ENCODE measurements at places on chromosomes 1 and 21.

- no peak for DNase-seq
- H3K4me3 ChIP-seq, result no peak overlapping the region
- no peaks in the 10 kb centered on the region for H3K36me3 ChIP-seq
- no peaks in the 10 kb centered on the region for H3K27me3 ChIP-seq
- no peaks in the 10 kb centered on the region for H3K4me1 ChIP-seq
Measured at GRCh38 chr21:30232011-30232410, 16.1 kb upstream of the CLDN8 start.

DNA sequence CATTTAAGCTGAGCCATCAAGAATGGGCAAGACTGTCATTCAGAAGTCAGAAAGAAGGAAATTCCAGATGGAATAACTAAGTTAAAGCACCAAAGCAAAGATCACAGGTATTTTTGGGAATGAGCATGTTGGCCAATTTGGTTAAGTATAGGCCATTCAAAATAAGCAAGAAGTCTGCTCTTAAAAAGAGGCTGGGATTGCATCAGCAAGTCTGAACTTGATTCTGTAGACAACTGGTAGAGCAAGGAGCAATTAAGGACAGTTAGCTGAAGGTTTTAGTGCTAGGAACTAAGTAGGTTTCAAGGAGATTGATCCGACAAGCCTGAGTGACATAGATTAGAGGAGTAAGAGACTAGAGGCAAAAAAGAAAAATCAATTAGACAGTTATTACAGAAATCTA lies 8.4 kb downstream of the ANKRD45 start:
- DNase-seq, result no peak
- no peak overlapping the region for H3K27ac ChIP-seq
- no peaks in the 10 kb centered on the region for H3K4me1 ChIP-seq
- no peaks in the 10 kb centered on the region for H3K27me3 ChIP-seq
- no peaks in the 10 kb centered on the region for H3K36me3 ChIP-seq

DNA sequence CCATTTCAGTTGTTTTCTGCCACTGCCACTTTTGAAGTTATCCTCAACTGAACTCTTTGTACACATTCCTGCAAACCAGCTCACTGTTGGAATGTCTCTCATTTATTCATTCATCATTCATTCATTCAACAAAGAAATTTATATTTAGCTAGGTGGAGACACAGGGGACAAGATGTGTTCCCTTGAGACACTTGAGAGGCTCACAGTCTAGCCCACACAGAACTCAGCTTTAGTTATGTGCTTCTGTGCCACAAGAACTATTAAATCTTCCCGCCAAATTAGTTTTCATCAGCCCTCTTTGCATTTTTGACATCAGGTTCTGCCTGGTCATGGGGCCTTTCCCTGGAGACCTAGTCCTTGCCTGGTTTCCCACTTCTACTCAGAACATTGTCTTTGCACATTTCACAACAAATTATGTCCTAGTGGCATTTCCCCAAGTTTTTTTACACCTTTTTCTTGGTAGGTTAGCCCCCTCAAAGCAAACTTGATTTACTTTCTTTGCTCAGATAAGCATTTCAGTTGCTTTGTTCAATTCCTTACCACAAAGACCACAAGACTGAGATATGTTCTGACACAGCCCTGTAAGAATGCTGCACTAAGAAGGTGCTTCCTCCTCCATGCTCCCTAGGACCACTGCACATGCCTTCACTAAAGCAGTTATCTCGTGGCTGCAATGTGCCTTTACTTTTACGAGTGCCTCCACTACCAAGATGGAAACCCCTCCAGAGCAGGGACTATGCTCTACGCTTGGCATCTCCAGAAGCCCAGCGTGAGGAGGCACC lies 31.0 kb downstream of the ILDR2 start:
- H3K4me1 ChIP-seq, result no peaks in the 10 kb centered on the region
- H3K36me3 ChIP-seq, result no peaks in the 10 kb centered on the region
- no peak overlapping the region for H3K4me3 ChIP-seq
- H3K27me3 ChIP-seq, result peaks cover 18% of the 10 kb centered on the region
- DNase-seq, result no peak

GRCh38 chr1:29651246-29651645 lies 414.9 kb downstream of the PTPRU start:
- DNase-seq, result no peak
- H3K36me3 ChIP-seq, result no peaks in the 10 kb centered on the region
- no peak overlapping the region for H3K27ac ChIP-seq
- no peaks in the 10 kb centered on the region for H3K4me1 ChIP-seq
- no peak overlapping the region for H3K4me3 ChIP-seq

GRCh38 chr1:205500240-205501233 lies 3.9 kb upstream of the CDK18 start:
- no peak for DNase-seq
- H3K27me3 ChIP-seq, result peaks cover 4% of the 10 kb centered on the region
- peaks cover 4% of the 10 kb centered on the region for H3K4me1 ChIP-seq
- H3K4me3 ChIP-seq, result no peak overlapping the region

DNA sequence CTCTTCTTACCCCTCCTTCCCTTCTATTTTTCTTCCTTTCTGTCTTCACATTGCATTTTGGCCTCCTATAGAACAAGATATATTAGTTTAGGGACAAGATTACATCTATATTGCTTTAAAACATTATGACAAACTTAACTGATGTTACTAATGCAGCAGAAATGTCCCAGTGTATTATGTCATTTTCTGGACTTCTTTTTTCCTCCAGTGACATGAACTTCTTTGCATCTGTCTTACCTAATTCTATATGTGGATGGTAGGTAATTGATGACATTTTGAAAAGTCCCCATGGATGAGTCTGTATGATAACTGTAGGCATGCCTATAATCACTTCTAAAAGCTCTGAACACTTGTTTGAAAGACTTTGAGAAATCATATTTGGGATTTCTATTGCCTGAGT lies 89.5 kb downstream of the FNBP1L start:
- H3K36me3 ChIP-seq, result no peaks in the 10 kb centered on the region
- no peaks in the 10 kb centered on the region for H3K4me1 ChIP-seq
- no peak overlapping the region for H3K4me3 ChIP-seq
- H3K27ac ChIP-seq, result no peak overlapping the region
- H3K27me3 ChIP-seq, result no peaks in the 10 kb centered on the region

DNA sequence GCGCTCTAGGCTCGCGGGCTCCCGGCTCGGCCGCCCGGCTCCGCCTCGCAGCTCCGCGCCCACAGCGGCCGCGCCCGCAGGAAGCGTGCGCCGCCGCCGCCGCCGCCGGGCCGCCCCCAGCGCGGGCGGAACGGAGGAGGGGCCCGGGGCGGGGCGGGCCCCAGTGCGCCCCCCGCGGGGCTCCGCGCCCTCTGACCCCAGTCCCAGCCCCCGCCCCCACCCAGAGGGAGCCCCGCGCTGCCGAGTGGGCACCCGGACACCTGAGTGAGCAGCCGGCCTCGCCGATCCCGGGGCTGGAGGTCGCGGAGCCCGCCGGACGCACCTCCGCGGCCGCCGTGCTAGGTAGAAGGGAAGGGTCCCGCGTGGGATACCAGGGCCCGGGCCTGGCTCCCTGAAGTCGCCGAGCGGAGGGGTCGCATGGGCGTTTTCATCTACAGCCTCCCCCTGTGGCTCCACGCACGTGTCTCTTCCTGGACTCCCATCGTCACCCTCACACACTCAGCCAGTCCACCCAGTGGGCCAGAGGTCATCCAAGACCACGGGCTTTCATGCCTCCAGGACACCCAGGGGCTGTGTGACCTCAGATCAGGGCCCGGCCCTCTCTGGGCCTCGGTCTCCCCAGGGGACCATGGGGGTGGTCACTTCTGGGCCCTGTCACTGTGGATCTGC lies at the start of gene SDC3:
SDC3 (minus strand) TSS at position 63 of the 669 bp plus-strand sequence. CDS start 172 bp downstream, outside the sequence.
- no peaks in the 10 kb centered on the region for H3K36me3 ChIP-seq
- no peak for DNase-seq
- H3K27ac ChIP-seq, result 0 out of 2 replicates have a peak within 1 kb of the TSS, but pooled peaks have one; percentile 34
- H3K27me3 ChIP-seq, result no peaks in the 10 kb centered on the region
- peak within 1 kb of the TSS; percentile 59 for H3K4me3 ChIP-seq
- H3K4me1 ChIP-seq, result peaks cover 10% of the 10 kb centered on the region

DNA sequence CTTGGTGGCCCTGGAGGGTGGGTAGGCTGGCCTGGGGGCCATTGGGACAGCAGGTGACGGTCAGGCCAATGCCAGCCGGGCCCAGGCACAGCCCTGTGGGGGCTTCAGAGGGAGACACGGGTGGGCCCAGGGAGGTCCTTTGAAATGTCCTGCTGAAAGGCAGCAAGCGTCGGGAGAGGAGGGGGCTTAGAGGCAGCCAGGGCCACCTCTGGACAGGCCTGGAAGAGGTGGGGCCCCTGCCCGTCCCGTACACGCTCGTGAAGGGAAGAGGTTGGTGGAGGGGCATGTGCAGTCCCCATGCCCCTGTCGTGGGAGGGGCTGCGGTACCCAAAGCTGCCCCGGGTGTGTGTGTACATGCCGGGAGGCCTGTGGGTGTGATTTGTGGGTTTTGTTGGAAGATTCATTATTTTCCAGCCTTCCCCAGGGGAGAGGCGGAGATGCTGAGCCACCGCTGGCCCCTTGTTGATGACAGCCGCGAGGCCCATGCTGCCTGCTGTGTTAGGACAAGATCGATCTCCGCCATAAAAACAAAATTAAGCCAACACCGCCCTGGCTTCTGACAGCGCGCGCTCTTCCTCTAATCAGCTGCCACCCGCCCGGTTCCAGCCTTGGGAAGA lies 3.4 kb upstream of the PLCH2 start:
- no peaks in the 10 kb centered on the region for H3K36me3 ChIP-seq
- peak overlapping the region; percentile 79 for H3K27ac ChIP-seq
- peaks cover 98% of the 10 kb centered on the region for H3K4me1 ChIP-seq

DNA sequence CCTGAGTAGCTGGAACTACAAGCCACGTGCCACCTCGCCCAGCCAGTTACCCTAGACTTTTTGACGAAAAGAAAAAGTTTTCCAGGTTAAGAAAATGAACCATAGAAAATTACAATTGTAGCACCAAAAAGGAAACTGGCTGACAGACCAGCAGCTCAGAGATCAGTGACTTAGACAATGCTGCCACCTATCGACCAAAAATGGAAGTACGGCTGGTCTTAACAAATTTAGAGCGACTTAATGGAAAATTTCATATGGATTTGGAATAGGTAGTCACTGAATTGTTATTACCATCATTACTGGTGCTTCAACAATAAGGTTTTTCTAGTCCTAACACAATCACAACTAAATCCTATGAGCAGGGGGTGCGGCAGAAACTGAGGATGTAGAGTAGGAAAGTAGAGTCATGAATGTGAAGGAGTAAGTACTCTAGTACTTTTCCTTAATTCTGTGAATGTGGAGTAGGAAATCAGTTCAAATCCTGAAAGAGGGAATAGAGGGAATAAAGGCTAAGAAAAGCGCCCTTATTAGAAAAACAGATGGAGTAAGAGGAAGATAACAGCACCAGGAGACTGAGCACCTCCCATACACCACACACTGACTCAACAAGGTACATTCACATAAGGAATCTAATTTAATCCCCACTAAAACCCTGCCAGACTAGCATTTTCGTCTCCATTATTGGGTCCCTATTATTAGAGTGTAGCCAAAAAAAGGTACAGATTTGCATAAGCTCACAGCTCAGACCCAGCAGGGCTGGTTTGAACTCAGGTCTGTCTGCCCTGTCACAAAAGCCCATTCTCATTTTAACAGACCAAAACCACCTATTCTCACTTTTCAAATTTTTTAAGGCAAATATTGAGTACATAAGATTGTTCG lies 37.9 kb upstream of the MGST3 start:
- H3K4me1 ChIP-seq, result no peaks in the 10 kb centered on the region
- no peaks in the 10 kb centered on the region for H3K36me3 ChIP-seq
- peak; percentile 73 for DNase-seq
- peaks cover 19% of the 10 kb centered on the region for H3K27me3 ChIP-seq
- H3K27ac ChIP-seq, result no peak overlapping the region

- H3K4me3 ChIP-seq, result no peak overlapping the region
- H3K27me3 ChIP-seq, result no peaks in the 10 kb centered on the region
- H3K4me1 ChIP-seq, result no peaks in the 10 kb centered on the region
- no peak overlapping the region for H3K27ac ChIP-seq
- no peak for DNase-seq
- H3K36me3 ChIP-seq, result 0 out of 2 replicates have a peak, but pooled peaks cover 6% of the 10 kb centered on the region
Measured at GRCh38 chr1:153933430-153933829, 10.7 kb upstream of the GATAD2B start.

GRCh38 chr1:2783435-2784397 lies 17.8 kb downstream of the TTC34 start:
- H3K36me3 ChIP-seq, result no peaks in the 10 kb centered on the region
- H3K4me1 ChIP-seq, result no peaks in the 10 kb centered on the region

DNA sequence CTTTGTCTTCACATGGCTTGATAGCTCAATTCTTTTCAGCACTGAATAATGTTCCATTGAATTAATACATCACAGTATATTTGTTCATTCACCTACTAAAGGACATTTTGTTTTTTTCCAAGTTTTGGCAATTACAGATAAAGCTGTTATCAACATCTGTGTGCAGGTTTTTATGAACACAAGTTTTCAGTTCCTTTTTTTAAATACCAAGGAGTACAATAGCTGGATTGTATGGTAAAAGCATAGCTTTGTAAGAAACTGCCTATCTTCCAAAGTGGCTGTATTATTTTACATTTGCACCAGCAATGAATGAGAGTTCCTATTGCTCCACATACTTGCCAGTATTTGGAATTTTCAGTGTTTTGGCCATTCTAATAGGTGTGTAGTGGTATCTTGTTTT lies 4.8 kb upstream of the MCOLN2 start:
- H3K4me3 ChIP-seq, result no peak overlapping the region
- no peak for DNase-seq

All from Panc1 (cell line).